Brain microvascular endothelial cell (primary cell): ENCODE measurements at places on chromosomes 7 and 10.

- DNase-seq: peak; percentile 72
Measured at GRCh38 chr7:157250605-157251228, 86.1 kb upstream of the DNAJB6 start.

DNA sequence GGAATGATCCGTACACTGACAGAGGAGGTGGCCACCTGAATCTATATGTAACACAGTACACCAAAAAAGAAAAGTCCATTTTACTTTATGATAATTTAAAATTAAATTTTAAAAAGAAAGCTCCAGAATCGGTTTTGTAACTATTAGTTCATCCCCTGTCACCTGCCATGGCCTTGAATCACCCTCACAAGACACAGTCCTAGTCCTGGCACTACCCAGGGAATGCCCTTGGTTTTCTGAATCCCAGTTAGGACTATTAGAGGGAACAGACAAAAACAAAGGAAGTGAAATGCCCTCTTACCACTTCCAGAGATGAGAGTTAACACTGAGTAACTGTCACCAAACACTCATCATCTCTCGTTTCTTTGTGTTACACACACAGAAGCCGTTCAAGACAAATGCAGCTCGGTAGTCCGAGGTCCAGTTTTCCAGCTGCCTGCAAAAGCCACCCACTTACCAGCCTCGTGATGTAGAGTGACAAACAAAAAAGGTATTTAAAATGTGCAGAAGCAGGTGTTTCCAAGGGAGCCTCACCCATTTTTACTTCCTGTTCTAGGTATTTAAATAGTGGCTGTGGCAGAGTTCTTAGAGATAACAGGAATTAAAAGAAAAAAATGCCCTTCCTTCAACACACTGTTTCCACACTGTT lies 6.1 kb downstream of the PTPRN2 start:
- DNase-seq: no peak

DNA sequence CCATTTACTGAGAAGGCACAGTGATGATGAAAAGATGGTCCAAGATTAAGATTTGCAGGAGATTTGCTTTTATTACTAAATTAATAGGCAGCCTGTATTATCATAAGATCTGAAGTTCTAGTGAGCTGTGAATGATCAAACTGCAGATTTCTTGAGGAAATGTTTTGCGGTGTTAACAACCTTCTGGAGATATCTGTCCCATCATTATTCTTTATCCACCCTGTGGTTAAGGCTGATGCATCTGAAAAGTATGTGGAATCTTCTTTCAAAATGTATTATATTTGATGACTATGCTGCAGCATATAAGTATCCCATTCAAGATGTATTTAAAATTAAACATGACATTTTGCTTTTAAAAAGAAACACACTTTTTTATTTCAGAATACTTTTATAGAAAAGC lies 150.3 kb downstream of the POLR1F start:
- peak; percentile 76 for DNase-seq

GRCh38 chr10:74081941-74082718 lies 68.5 kb downstream of the AP3M1 start:
- DNase-seq: no peak

DNA sequence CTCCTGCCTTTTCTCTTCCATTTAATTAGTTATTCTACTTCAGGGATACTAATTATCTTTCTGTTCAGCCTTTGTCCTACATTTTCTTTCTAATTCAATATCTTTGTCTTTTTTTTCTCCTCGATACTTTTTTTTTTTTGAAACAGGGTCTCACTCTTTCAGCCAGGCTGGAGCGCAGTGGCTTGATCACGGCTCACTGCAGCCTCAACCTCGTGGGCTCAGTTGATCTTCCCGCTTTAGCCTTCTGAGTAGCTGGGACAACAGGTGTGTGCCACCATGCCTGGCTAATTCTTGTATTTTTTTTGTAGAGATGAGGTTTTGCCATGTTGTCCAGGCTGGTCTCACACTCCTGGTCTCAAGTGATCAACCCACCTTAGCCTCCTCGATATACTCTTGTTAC lies 38.9 kb downstream of the CCSER2 start:
- no peak for DNase-seq

GRCh38 chr7:158587162-158588084 lies at the start of gene PTPRN2:
Gene PTPRN2, minus strand, starts transcription at chr7:158587823.
- DNase-seq: no peak

GRCh38 chr7:6640246-6640721 lies 3.2 kb downstream of the ZNF316 start:
- DNase-seq: peak; percentile 53

DNA sequence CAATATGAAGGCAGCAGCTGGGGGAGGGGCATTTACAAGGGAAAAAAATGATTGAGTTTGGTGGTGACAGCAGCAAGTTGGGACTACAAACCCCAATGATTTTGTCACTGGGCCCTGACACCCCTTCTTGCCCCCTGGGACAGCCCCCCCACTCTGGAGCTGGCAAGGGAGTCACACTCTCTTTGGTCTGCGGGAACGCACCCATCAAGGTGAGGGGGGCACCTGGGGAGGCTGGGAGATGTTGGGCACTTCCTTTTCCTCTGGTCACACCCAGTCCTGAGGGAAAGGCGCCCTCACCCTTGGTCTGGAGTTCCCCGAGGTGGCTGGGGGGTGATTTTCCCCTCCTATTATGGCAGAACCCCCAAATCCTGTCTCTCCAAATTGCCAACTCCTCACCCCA lies 24.4 kb downstream of the EPHB4 start:
- DNase-seq: no peak

GRCh38 chr7:132956556-132956955 lies 125.3 kb downstream of the CHCHD3 start:
- DNase-seq: no peak

DNA sequence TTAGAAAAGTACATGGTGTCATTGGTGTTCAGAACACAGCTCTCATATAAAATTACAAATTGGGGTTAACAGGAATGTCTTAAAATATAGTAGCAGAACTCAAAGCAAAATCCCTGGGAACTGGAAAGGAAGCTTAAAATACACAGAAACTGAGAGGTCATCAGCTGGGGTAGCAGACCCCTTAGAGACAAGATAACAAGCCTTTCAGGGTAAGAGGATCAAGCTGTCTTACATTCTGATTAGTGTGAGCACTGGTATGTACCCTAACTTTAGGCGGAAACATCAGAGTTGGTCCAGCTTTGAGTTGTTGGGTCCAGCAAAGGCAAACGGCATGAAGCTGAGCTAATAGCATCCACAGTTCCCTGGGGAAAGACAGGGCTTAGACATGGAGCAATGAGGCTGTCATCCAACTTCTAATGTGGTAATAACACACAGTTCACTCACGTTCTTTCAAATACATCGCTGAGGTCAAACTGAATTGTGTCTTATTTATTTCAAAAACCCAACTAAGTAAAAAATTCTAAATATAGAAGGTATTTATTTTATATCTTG lies 32.6 kb downstream of the ARHGAP21 start:
- peak; percentile 44 for DNase-seq

GRCh38 chr10:101226491-101227428 lies 2.5 kb downstream of the LBX1 start:
- DNase-seq: no peak

DNA sequence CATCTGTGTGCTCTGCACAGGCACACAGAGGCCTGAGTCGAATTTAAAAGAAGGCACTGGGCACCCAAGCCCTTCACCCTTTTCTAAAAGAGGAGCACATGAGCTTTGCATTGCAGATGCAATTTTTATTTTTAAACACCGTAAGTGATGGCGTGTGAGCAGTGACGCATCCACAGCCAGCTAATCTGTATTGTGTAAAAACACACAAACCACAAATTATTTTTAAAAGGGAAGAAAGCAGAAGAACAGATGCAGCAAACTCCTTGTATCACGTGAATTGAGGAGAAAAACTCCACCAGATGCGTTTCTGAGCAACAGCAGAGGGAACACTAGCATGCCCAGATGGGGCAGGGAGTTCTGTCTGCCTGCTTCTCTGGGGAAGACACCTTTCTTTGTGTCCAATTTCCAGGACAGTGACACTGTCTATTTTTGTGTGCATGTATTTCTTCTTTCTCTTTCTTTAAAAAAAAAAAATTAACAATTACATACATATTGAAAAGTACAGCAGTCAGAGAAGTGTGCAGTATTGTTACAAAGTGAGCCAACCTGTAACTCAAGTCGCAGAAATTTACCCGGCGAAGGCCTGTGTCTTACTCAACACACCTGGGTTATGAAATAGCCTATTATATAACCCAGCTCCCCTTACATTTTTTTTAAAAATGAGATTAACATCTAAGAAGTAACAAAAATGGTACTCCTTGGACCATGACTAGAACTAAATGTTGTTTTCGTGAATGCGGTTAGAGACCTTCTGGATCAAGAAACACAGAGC lies 39.2 kb downstream of the EEPD1 start:
- DNase-seq: peak; percentile 23

DNA sequence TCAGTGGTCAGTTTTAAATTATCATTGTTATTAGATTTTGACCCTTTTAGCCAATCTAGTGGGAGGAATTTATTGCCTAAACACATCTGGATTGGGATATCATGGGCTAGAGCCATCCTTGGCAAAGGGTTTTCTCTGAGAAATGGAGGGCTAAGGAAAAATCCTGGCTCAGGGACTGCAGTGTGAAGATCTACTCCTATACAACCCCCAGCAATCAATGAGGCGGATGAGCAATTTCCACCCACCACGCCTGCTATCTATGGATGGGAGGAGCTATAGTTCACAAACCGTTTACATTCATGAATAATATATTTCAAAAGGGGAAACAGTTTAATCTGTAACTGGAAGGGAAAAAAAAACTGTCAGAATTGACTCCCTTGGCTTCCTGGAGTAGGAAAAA lies 2.7 kb downstream of the CAV1 start:
- DNase-seq: no peak

GRCh38 chr10:15764892-15765454 lies 45.3 kb upstream of the ITGA8 start:
- DNase-seq: no peak

DNA sequence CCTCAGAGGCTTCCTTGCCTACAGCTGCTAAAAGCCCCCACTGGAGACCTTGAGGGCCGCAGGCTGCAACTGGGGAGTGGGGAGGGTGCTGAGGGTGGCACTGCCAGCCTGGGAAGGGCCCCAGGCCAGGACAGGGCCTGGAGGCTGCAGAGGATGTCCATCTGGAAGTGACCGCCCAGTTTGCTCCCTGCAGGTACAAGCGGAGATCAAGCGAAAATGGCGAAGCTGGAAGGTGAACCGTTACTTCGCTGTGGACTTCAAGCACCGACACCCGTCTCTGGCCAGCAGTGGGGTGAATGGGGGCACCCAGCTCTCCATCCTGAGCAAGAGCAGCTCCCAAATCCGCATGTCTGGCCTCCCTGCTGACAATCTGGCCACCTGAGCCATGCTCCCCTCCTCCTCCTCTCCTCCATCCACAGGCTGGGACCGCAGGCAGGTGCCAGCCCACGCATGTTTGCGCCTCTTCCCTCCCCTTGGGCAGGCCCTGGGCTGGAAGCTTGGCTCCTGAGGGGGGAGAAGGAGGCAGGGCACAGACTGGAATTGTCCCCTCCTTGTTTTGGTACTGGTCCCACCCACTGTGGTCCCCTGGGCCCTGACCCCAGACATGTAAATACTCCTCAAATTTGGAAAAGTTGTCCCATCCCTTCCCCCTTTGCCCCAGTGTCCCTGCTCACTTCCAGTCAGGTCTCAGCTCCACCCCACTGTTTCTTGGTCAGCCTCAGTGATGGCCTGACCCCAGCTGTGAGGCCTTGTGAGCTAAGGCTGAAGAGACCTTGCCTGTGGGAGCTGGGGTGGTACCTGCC lies 54.4 kb downstream of the ADCYAP1R1 start:
- no peak for DNase-seq

- DNase-seq: no peak
Measured at GRCh38 chr10:77176232-77176631, 461.4 kb downstream of the KCNMA1 start.

GRCh38 chr10:74104480-74104879 lies 46.1 kb downstream of the AP3M1 start:
- no peak for DNase-seq

DNA sequence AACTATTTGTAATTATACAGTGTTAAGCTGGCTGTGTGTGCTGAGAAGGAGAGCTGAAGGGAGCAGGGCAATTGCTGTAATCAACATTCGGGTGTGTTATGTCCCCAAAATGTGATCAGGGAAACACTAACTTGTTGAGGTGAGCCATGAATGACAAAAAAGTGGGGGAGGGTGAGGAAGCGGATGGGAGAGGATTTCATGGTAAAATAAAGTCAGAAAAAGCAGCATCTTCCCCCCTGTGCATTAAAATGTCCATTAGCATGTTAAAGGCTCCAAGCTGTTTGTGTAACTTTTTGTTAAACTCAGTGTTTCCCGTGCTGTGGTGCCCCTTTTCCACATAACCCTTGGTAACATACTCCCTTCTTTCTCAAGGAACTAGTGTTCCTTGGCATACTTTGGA lies 84.9 kb downstream of the ARID5B start:
- no peak for DNase-seq

DNA sequence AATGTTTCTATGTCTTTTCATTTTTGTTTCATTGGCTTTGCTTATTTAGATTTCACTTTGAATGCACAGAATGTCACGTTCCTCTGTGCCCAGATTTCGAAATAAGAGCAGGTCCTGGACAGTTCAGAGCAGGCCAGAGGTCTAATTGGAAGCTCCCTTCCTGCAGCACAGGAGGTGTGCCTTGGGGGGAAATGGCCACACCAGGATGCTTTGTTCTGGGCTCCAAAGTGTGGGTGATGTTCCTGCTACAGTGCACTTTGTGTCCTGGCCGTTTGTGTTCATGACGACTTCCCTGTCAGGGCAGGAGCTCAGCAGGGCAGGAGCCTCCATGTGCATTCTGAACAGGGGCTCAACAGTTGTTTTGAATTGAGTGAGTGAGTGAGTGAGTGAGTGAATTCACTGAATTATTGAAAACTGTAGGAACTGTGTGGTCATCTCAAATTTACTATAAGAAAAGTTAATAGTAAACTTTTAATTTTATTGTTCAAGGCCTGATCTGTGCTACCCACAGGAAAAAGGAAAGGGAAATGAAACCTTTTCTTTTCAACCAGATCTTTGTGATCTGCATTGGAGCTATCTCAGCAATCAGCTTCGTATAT lies 109.5 kb upstream of the GJD4 start:
- DNase-seq: no peak

DNA sequence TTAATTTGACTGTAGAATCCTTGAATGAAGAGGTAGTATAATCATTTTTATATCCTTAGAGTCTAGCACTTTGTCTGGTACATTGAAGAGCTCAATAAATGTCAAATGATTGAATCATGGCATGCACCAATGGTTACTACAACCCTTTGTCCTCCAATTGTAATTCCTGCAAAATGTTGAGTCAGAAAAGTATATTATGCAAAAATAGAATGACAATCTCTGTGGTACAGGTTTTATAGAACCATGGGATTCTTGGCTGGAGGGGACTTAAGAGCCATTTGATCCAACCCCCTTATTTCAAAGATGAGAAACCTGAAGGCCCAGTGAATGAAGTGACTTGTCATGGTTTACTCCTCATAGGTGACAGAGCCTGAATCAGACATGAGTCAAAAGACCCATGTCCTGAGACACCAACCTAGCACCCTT lies 30.9 kb upstream of the SMKR1 start:
- DNase-seq: no peak

- DNase-seq: no peak
Measured at GRCh38 chr10:76022366-76022765, 590.9 kb downstream of the LRMDA start.

GRCh38 chr10:78207216-78207615 lies 173.6 kb downstream of the RPS24 start:
- DNase-seq: no peak

- no peak for DNase-seq
Measured at GRCh38 chr7:7570584-7570983, 3.9 kb downstream of the MIOS start.
